Activated CD4-positive, alpha-beta T cell treated with anti-CD3 and anti-CD28 coated beads, Interleukin-2, amount 10 ng/mL, durations not matched to agents 24 days and 14 days (primary cell): ENCODE measurements at places on chromosomes 11 and 22. TPM values are rescaled to one million over a fixed set of nuclear protein-coding genes. Genes with fewer than 3 reads are reported as not detected.

Gene CELSR1
- total RNA-seq: 0.36 and 0.37 TPM in 2 replicates

Gene GLYATL2
- not detected in 2 replicates for total RNA-seq

- no peak overlapping the region for H3K27ac ChIP-seq
- H3K4me3 ChIP-seq: no peak overlapping the region
- no peaks in the 10 kb centered on the region for H3K36me3 ChIP-seq
These were observed 21.6 kb downstream of the MMP20 start for GRCh38 chr11:102603576-102603975.

- no peak for DNase-seq
- H3K27ac ChIP-seq: peak overlapping the region; percentile 98
- no peaks in the 10 kb centered on the region for H3K27me3 ChIP-seq
- H3K36me3 ChIP-seq: peaks cover 58% of the 10 kb centered on the region
- H3K4me3 ChIP-seq: peak overlapping the region; percentile 88
- H3K4me1 ChIP-seq: peaks cover 76% of the 10 kb centered on the region
These were observed 8.9 kb downstream of the MYH9 start for GRCh38 chr22:36378869-36379217.

DNA sequence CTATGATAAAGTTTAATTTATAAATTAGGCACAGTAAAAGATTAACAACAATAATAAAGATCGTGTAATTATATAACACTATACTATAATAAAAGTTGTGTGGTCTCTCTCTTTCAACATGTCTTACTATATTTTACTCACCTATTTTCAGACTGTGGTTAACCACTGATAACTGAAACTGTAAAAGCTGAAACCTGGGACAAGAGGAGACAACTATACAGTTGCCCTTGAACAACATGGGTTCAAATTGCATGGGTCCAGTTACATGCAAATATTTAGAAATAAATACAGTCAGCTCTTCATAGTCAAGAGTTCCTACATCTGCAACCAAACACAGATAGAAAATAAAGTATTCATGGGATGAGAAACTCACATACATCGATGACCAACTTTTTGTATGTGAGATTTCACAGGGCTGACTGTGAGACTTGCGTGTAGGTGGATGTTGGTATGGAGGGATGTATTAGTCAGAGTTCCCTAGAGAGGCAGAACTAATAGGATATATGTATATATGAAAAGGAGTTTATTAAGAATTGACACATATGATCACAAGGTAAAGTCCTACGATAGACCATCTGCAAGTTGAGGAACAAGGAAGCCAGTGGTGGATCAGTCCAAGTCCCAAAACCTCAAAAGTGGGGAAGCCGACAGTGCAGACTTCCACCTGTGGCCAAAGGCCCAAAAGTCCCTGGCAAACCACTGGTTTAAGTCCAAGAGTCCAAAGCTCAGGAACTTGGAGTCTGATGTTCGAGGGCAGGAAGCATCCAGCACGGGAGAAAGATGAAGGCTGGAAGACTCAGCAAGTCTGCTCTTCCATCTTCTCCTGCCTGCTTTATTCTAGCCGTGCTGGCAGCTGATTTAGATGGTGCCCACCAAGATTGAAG lies 359.5 kb downstream of the INSC start:
- no peaks in the 10 kb centered on the region for H3K4me1 ChIP-seq
- DNase-seq: no peak
- no peaks in the 10 kb centered on the region for H3K27me3 ChIP-seq
- H3K36me3 ChIP-seq: no peaks in the 10 kb centered on the region
- no peak overlapping the region for H3K4me3 ChIP-seq

- H3K27ac ChIP-seq: no peak overlapping the region
- DNase-seq: no peak
- H3K27me3 ChIP-seq: peaks cover 51% of the 10 kb centered on the region
- peaks cover under 1% of the 10 kb centered on the region for H3K4me1 ChIP-seq
These were observed 82.7 kb downstream of the TP53I11 start for GRCh38 chr11:44868021-44868420.
